Ovary (tissue), 10 donors: ENCODE measurements at places on chromosomes 2 and 18. TPM values are rescaled to one million over a fixed set of nuclear protein-coding genes. Genes with fewer than 3 reads are reported as not detected.

GRCh38 chr2:133755480-133756300 lies 187.4 kb upstream of the NCKAP5 start:
- no peak overlapping the region for H3K27ac ChIP-seq
- H3K27me3 ChIP-seq, result no peaks in the 10 kb centered on the region
- no peak for DNase-seq
- no peaks in the 10 kb centered on the region for H3K36me3 ChIP-seq
- H3K4me3 ChIP-seq, result no peak overlapping the region
- peaks cover 8% of the 10 kb centered on the region for H3K4me1 ChIP-seq

GRCh38 chr2:75292826-75293225 lies 93.5 kb upstream of the TACR1 start:
- no peak overlapping the region for H3K27ac ChIP-seq
- H3K36me3 ChIP-seq, result no peaks in the 10 kb centered on the region
- no peak overlapping the region for H3K4me3 ChIP-seq
- no peak for DNase-seq
- no peaks in the 10 kb centered on the region for H3K27me3 ChIP-seq

GRCh38 chr18:23864624-23865023 lies 149.9 kb upstream of the TTC39C start:
- DNase-seq, result no peak
- no peak overlapping the region for H3K27ac ChIP-seq
- H3K4me1 ChIP-seq, result no peaks in the 10 kb centered on the region
- H3K4me3 ChIP-seq, result no peak overlapping the region
- no peaks in the 10 kb centered on the region for H3K27me3 ChIP-seq

The RAB10 gene
- total RNA-seq, result 90.4 TPM

DNA sequence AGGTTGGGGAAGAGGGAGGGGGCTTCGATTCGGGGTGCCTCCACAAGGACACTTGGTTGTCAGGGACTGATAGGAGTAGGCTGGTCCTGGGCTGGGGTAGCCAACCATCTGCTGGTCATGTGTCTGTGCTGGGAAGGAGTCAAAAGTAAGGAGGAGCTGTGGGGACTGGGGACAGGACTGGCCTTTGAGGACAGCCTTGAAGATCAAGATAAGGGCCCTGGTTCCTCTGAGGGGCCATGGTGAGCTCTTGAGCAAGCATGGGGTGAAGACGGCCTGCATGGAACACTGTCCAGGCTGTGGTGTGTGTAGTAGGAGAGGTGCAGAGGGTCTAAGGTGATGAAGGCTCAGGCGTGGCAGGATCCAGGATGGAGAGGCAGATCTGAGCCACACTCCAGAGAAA lies 1.7 kb downstream of the CYP27A1 start:
- peaks cover 4% of the 10 kb centered on the region for H3K4me1 ChIP-seq
- H3K36me3 ChIP-seq, result no peaks in the 10 kb centered on the region
- no peak overlapping the region for H3K27ac ChIP-seq
- no peaks in the 10 kb centered on the region for H3K27me3 ChIP-seq
- H3K4me3 ChIP-seq, result no peak overlapping the region

GRCh38 chr2:71926876-71927756 lies 220.5 kb downstream of the CYP26B1 start:
- no peaks in the 10 kb centered on the region for H3K36me3 ChIP-seq
- no peak overlapping the region for H3K27ac ChIP-seq
- H3K27me3 ChIP-seq, result no peaks in the 10 kb centered on the region
- H3K4me3 ChIP-seq, result no peak overlapping the region
- DNase-seq, result no peak

- no peaks in the 10 kb centered on the region for H3K36me3 ChIP-seq
- no peak overlapping the region for H3K4me3 ChIP-seq
- H3K27me3 ChIP-seq, result no peaks in the 10 kb centered on the region
- DNase-seq, result no peak
- H3K27ac ChIP-seq, result no peak overlapping the region
These were observed 49.7 kb downstream of the TRIB2 start for GRCh38 chr2:12766421-12766879.

DNA sequence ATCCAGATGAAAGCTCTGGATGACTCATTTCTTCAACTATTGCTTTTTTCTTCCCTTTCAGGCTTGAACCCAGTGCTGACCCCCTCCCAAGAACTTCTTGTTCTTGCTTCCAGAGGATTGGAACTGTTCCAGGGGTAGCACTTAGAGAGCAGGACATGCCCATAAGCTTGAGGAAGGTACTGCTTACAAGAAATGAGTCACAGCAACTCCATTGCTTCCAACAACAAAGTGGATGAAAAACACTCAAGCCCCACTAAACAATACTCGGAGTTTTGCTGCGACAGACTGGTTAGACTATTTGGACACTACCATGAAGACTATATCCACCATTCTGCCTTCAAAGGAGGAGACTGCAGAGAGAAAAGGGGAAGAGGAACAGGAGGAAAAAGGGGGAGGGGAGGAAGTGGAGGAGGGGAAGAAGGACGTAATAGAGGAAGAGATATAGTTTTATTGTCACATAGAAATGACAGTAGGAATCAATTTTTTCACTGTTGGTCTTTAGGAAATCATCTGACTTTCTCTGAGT lies 1.6 kb upstream of the EPC2 start:
- H3K27ac ChIP-seq, result no peak overlapping the region
- no peaks in the 10 kb centered on the region for H3K36me3 ChIP-seq
- no peaks in the 10 kb centered on the region for H3K27me3 ChIP-seq
- DNase-seq, result peak; percentile 47

- H3K36me3 ChIP-seq, result no peaks in the 10 kb centered on the region
- no peak for DNase-seq
- no peaks in the 10 kb centered on the region for H3K27me3 ChIP-seq
- H3K27ac ChIP-seq, result no peak overlapping the region
- no peak overlapping the region for H3K4me3 ChIP-seq
- H3K4me1 ChIP-seq, result no peaks in the 10 kb centered on the region
These were observed 130.1 kb upstream of the GALNT5 start for GRCh38 chr2:157127249-157128012.

DNA sequence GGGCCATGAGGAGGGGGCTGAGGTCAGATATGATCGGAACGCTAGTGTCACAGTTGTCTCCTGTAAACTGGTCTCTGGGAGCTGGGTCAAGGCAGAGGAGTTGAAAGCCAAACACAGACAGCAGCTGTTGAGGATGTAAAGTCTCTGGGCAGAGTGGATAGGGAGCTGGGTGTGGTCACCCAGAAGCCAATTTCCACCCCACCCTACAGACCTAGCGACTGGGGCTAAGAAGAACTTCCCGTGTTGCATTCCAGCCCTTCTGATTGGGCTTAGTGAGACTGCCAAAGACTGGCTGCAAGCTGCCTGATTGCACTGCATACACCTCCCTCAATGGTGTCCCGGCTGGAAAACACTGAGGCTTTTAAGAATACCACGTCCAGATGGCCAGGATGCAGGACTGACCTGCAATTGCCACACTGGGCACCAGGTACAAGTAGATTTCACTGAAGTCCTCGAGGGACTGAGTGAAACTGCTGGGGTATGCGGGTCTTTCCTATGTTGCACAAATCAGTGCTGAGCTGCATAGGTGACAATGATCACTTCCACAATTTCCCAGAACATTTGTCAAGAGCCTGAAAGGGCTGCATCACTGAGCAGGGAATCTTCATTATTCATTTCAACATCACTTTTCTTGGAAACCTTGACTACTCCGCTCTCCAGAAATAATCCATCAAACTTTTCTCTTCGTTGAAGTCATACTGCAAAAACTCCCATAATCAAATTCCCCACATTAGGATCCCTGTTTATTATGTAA lies 43.1 kb upstream of the EML4 start:
- H3K27ac ChIP-seq, result no peak overlapping the region
- H3K27me3 ChIP-seq, result no peaks in the 10 kb centered on the region
- no peak for DNase-seq

DNA sequence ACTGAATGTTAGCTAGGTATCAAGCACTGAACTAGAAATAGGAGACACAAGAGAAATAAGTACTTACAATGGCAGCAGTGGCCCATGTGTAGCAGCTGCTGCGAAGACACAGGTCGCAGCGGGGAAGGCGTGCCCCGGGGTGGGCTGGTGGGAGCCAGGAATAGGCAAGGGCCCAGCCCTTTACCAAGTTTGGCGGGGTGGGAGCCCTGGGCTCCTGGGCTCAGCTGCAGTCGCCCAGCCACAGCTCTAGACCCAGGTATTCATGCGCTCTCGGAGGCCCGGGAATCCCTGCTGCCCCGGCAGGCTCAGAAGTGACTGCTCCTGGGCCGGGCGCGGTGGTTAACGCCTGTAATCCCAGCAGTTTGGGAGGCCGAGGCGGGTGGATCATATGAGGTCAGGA lies 1287.3 kb downstream of the CNTNAP5 start:
- no peak overlapping the region for H3K27ac ChIP-seq
- no peaks in the 10 kb centered on the region for H3K36me3 ChIP-seq
- H3K4me3 ChIP-seq, result no peak overlapping the region
- H3K4me1 ChIP-seq, result no peaks in the 10 kb centered on the region

DNA sequence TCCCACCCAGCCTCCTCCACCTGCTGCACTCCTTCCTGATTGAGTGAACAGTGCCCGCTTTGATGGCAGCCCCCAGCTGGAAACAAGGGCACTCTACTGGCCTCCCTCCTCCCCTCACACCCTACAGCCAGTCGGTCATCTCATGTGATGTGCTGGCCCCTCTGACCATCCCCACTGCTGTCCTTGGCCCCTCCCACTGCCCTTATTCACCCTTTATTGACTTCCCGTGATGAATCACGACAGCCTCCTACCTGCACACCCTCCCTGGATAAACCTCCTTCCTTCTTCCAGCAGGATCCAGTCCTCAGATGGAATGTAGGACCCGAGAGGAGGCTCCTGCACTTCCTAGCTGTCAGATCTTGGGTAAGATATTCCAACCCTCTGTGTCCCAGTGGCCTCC lies 186.5 kb upstream of the SH3BP4 start:
- peaks cover 4% of the 10 kb centered on the region for H3K4me1 ChIP-seq
- no peak overlapping the region for H3K27ac ChIP-seq
- DNase-seq, result no peak
- no peaks in the 10 kb centered on the region for H3K36me3 ChIP-seq
- no peak overlapping the region for H3K4me3 ChIP-seq

GRCh38 chr2:18745431-18746272 lies 156.3 kb upstream of the NT5C1B start:
- H3K4me3 ChIP-seq, result no peak overlapping the region
- H3K27me3 ChIP-seq, result no peaks in the 10 kb centered on the region
- DNase-seq, result no peak
- H3K4me1 ChIP-seq, result no peaks in the 10 kb centered on the region
- no peak overlapping the region for H3K27ac ChIP-seq
- H3K36me3 ChIP-seq, result no peaks in the 10 kb centered on the region

- peaks cover 1% of the 10 kb centered on the region for H3K4me1 ChIP-seq
- DNase-seq, result no peak
- no peaks in the 10 kb centered on the region for H3K27me3 ChIP-seq
- H3K36me3 ChIP-seq, result no peaks in the 10 kb centered on the region
These were observed 52.5 kb downstream of the RNF152 start for GRCh38 chr18:61840324-61840723.

DNA sequence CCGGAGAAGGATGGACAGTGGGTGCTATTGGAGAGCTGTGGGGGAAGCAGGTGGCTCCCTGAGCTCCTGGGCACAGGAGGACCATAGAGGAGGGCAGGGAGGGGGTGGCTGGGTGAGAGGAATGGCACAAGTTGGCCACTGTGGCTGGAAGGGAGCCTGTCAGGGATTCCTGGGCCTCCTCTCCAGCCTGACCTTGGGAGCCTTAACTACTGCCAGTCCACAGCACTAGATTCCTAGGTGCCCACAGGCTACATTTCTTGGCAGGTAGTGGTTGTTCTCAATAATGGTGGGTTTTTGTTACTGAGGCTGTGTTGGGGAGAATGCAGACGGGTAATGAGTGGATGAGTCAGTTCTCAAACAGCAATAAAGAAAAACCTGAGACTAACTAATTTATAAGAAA lies 26.0 kb downstream of the EFHD1 start:
- no peaks in the 10 kb centered on the region for H3K36me3 ChIP-seq
- H3K4me3 ChIP-seq, result no peak overlapping the region
- no peaks in the 10 kb centered on the region for H3K4me1 ChIP-seq
- no peaks in the 10 kb centered on the region for H3K27me3 ChIP-seq
- DNase-seq, result no peak
- no peak overlapping the region for H3K27ac ChIP-seq

- peaks cover 3% of the 10 kb centered on the region for H3K4me1 ChIP-seq
- no peaks in the 10 kb centered on the region for H3K36me3 ChIP-seq
- peak overlapping the region; percentile 1 for H3K27ac ChIP-seq
- DNase-seq, result no peak
These were observed 32.8 kb downstream of the GRHL1 start for GRCh38 chr2:9984217-9984739.

GRCh38 chr2:216807857-216808272 lies 52.0 kb downstream of the TNP1 start:
- no peaks in the 10 kb centered on the region for H3K36me3 ChIP-seq
- no peaks in the 10 kb centered on the region for H3K27me3 ChIP-seq
- DNase-seq, result no peak
- H3K27ac ChIP-seq, result no peak overlapping the region
- peaks cover 3% of the 10 kb centered on the region for H3K4me1 ChIP-seq

DNA sequence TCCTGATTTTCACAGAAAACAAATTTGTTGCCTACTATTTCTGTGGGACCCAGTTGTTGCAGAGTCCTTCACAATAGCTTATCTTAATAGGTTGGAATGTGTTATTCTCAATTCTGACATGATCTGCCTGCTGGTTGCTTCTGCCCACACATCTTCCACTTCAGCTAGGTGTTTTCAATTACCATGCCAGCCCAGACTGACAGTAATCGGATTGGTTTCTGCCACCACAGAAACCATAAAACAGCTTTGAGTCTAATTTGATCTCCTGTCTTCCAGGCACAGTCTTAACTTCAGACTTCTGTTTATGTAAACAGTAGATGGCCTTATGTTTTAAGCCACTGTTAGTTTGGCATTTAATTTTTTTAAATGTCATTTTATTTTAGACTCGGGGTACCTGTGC lies 248.2 kb upstream of the RBMS1 start:
- H3K36me3 ChIP-seq, result no peaks in the 10 kb centered on the region
- no peak overlapping the region for H3K4me3 ChIP-seq
- no peaks in the 10 kb centered on the region for H3K4me1 ChIP-seq
- H3K27ac ChIP-seq, result no peak overlapping the region

DNA sequence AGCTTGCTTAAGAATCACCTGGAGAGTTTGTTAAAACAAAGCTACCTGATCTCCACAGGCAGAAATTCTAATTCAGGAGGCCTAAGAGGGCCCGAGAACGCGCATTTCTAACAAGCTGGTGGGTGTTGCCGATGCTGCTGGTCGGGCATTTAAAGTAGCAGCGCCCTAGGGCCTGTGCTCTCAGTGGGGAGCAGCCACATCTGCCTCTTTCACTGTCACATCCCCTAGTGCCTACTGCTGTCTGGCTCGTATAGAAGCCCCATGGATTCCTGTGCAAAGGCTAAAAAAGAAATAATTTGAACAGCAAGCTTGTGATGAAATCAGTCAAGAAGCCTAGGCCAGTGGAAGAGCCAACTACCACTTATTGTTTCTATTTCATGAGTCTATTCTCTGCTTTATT lies 126.7 kb upstream of the SMIM21 start:
- H3K27me3 ChIP-seq, result no peaks in the 10 kb centered on the region
- H3K27ac ChIP-seq, result no peak overlapping the region
- no peak for DNase-seq
- H3K4me3 ChIP-seq, result no peak overlapping the region

- no peak overlapping the region for H3K4me3 ChIP-seq
- no peak for DNase-seq
- H3K27ac ChIP-seq, result no peak overlapping the region
- H3K36me3 ChIP-seq, result no peaks in the 10 kb centered on the region
- H3K4me1 ChIP-seq, result no peaks in the 10 kb centered on the region
These were observed 30.1 kb upstream of the FMNL2 start for GRCh38 chr2:152304836-152305235.

- no peak overlapping the region for H3K27ac ChIP-seq
- DNase-seq, result no peak
- no peaks in the 10 kb centered on the region for H3K36me3 ChIP-seq
- H3K4me1 ChIP-seq, result no peaks in the 10 kb centered on the region
- no peak overlapping the region for H3K4me3 ChIP-seq
These were observed 19.5 kb downstream of the DGUOK start for GRCh38 chr2:73946215-73946614.
